T follicular helper cell (primary cell): ENCODE measurements at places on chromosomes 6 and 20.

DNA sequence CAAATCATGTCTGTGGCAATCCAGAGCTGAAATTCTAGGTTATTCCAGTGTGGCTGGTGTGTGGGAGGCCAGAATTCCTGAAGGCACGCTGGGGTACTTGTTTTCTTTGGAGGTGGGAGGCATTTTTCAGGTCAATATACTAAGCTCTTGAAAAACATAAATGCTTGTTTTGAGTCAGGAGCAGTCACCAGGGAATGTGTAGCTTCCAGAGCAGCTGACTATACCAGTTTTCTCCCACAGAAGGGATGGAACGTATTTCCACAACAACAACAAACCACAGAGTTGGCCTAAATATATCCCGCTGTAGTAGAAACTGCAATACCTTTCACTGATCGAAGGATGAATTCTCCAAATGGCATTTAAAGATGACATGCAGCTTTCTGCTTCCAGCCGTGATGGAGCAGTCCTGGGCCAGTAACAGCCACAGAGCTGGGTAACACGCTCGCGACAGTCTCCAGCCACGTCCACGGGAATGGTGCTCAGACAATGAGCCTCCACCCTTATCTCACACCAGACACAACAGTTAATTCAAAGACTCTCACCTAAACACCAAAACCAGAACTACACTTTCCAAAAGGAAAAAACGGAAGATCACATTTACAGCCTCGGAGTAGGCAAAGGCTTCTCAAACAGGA is 23.2 kb downstream of the CHRNA4 start:
- DNase-seq, result no peak

DNA sequence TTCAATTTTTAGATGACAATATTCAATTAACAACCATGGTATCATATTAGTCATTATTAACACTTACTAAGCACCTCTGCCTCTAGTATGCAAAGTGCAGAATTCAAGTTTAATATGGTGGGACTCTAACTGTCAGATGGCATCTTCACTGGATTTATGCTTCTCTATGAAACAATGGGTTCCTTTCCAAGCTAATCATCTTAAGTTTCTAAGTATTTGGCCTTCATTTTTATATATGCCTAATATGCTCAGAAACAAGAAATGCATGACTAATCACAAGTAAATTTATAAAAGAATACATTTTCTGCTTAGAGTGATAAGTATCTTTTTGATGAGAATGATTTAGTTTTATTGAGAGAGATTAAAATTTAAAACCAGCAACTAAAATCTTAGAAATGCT is 144.7 kb downstream of the HIVEP2 start:
- no peak for DNase-seq

DNA sequence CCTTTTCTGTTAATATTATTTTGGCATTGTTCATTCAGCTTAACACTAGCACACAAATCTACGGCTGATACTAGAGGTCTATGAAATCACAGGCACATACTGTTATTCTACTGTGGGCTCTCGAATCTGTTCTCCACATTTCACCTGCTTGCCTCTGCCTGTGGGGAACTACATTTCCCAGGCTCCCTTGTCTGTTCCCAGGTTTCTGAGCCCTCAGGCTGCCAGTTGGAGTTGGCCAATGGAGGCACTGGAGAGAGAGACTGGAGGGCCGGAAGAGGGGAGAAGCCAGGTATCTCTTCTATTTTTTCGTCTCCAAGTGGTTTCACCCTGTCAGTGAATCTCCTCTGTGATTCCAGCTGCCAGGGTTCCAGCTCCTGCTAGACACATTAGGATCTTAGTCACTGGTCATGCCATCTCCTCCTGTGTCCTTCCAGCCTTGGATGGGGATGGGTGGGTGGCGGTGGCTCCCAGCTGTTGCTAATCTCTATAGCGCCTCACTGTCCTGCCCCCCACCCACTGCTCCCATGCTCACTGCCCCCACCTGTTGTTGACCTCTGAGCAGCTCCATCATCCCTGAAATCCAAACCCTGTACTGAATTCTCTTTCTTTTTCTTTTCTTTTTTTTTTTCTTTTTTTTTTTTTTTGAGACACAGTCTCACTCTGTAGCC is 188.2 kb downstream of the LRFN2 start:
- no peak for DNase-seq

- DNase-seq, result no peak
Measured at GRCh38 chr6:12529364-12530019, 187.1 kb upstream of the PHACTR1 start.

- DNase-seq, result no peak
Measured at GRCh38 chr20:51022227-51022802, 592 bp downstream of the KCNG1 start.

DNA sequence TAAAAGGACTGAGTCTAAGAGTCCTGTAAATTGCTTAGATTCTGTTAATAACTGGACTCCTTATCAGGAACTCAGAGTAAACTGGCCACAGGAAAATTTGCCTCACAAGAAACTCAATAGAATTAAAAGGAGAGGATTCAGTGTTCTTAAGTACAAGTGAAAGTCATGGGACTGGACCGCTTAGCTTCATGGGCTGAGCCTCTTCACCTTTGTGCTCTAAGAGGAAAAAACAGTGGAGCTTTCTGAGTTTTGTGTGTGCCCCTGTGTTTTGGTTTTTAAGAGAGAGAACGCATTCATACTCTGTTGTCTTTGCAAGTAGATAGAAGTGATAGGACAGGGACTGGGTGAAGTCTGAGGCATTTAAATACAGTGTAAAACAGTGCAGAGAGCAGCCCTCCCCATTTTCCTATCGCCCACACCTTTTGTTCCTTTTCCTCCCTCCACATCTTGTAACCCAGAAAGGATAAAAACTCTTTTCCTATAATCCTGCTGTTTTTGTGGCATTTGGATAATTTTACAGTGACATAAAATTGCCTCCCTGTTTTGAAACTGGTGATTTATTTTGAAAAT is 49.6 kb downstream of the FOXO3 start:
- no peak for DNase-seq

DNA sequence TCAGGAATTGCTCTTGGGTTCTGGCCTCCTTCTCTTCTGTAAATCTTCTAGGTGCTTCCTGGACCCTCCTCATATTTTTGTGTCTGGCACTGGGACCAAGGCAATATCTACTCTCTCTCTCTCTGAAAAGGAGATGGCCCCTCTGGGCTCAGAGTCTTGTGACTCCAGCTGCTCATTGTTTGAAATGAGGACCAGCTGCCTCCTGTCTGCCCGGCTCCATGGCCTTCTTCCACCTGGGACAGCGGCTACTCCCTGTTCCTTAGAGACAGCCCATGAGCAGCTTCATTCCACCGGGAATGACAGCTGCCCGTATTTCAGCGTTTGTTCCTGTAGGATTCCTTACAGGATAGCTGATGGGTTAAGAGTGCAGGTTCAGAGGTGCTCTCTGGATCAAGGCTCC is 2.9 kb downstream of the TGM3 start:
- no peak for DNase-seq

- DNase-seq, result no peak
Measured at GRCh38 chr6:170003451-170004160, 252.2 kb downstream of the ERMARD start.

DNA sequence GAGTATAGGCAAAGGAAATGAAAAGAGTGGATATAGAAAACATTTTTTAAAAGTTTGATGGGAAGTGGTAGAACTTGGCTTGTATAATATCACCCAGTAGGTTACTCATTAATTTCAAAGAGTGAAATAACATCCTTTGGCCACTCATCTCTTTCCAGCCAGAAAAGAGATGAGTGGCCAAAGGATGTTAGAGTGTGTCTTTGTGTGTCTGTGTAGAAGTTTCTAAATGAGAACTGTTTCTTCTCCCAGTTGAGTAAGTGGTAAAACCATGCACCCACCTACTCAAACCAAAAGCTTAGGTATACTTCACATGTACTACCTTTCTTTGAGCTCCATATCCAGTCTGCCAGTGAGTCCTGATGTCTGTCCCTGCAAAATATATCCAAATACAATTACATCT is 47.7 kb upstream of the TMEM244 start:
- DNase-seq, result no peak

DNA sequence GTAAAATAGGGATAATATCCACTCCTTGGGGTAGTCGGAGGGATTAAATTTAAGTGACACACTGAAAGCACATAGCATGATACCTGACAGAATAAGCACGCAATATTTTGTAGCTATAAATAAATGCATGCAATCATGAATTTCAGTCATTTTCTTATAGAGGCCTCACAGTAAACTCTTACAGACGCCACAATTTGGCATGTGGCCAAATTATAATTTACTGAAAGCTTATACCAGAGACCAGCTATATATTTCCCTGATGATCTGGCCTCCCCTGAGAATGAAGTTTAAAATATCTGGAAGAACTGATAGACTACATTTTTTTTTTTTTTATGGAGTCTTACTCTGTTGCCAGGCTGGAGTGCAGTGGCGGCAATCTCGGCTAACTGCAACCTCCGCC is 40.9 kb downstream of the QRSL1 start:
- no peak for DNase-seq

DNA sequence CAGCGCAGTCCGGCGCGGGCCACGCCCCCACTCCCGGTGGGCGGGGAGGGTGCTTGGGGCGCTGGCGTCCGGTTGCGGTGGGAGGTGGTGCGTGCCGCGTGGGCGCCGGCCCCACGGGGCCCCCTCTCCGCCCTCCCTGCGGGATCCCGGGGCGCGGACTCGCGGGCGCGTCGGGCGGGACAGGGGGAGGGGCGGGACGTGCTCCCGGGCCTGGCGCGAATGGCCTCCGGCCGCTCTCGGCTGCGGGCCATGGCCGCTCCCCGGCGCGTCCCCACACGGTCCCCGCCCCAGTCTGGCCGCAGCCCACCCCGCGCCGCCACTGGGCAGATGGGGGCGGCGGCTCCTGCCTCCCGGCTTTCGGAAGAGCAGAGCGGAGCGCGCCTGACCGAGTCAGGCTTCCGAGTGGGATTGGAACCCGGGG is 771 bp upstream of the PPP1R3G start:
- DNase-seq, result no peak
